ENCODE measurements at places on chromosomes 1 and 21.

DNA sequence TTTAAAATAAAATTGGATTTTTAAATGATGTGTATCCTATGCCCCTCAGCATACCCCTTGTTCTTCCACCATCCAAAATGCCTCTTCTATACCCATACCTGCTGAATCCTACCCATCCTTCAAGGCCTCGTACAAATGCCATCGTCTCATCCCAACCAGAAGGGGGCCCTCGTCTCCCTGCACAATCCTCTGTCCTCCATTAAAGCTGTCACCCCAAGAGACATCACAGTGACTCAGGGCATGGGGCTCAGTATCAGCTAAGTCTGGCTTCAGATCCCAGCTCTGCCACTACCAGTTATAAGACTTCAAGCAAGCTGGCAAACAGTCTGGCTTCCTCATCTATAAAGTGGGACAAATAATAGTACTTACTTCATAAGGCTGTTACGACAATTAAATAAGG, 23.8 kb downstream of the IGFN1 start:
- DNase-seq: no peak

DNA sequence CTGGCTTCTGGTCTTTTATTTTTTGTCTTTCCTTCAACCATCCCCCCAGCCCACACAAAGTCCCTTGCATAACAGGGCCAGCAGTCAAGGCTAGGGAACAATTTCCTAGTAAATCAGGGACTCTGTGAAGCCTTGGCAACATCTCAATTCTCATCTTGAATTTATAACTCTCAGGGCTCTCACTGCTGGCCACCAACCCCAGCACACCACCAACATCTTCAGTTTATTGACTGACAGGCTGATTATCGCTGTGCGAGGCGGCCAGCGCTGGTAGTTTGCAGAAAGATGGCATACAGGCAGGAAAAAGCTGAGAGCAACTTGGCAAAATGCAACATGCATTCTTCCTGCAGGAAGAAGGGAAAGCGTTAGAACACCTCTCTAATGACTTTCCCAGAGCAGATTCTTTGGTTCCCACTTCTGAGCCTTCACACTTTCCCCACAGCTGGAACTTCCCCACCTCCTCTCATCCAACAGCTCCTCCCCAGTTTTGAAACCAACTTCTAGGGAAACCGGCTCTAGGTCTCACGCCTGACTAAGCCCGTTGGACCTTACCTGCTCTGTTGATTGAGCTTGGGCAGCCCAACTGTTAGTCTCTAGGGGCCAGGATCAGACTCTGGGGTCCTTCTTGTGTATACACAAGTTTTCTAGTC, 26.3 kb upstream of the CSF1 start:
- DNase-seq: no peak

DNA sequence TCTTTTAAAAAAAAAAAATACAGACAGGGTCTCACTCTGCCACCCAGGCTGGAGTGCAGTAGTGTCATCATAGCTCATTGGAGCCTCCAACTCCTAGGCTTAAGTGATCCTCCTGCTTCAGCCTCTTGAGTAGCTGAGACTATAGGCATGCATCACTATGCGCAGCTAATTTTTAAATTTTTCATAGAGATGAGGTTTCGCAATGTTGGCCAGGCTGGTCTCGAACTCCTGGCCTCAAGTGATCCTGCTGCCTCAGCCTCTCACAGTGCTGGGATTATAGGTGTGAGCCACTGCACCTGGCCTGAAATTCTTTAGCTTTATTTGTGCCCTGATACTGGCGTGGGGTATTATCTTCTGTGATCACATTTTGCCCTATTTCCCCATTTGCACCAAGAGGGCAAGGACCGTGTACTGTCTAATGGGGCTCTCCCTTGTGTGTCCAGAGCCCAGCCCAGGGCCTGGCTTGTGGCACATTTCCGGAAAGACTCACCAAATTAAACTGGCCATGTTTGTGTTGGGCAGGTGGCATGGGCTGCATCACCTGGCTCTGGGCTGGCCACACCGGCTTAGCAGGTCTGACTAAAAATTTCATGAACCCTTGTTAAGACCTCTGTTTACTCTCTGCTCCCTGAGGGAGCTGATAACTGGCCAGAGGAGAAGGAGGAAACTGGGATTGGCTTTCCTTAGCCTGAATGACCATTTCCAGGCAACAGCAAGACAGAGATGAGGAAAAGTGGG, 32.2 kb downstream of the TRIM62 start:
- DNase-seq: no peak

DNA sequence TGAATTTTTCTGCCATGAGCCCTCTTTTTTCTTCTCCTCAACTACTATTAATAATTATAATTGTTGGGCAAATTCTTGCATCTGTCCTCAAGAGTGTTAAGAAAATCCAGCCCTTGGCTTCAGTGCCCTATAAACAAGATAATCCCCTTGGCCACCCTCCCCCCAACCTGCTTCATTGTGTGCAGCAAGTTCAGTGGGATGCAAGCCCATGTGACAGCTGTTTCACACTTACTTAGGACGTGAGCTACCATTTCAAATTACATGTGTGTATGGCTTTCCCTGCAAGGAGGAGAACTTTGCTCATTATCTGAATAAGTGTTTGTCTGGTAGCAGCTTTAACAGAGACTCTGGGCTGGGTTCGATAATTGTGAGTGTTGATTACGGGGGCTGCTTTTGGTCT, 276.2 kb downstream of the CACNA1E start:
- no peak for DNase-seq

GRCh38 chr1:26162220-26162709, 3.4 kb downstream of the FAM110D start:
- DNase-seq: no peak

GRCh38 chr21:33899199-33899598, 16.4 kb downstream of the ATP5PO start:
- no peak for DNase-seq

DNA sequence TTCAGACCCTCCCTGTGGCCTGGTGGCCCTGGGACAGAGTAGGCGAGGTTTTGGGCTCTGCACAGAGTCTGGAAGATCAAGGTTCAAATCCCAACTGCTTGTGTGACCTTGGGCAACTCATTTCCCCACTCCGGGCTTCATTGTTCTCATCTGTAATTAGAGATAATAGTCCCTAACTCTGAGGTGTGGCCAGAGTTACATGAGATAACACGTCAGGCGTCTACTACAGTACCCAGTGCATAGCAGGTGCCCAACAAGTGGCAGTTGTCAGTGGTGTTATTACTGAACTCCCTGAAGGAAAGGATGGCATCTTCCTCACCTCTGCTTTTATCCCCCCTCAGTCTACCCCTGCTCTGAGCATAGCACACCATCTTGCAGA, 20.8 kb downstream of the RAP1GAP start:
- DNase-seq: no peak

Measured in HFF-Myc (cell line).